SK-N-SH treated with all-trans-retinoic acid at 6 μM for 48 hours (cell line): ENCODE measurements at places on chromosomes 11 and 22.

GRCh38 chr11:108902027-108902469 is 237.2 kb downstream of the DDX10 start:
- ATAC-seq: no peak

GRCh38 chr11:92278791-92279433 is 54.3 kb downstream of the FAT3 start:
- no peak for ATAC-seq

- ATAC-seq: no peak
Observed at GRCh38 chr22:41722496-41722895, 23.2 kb downstream of the MEI1 start.

DNA sequence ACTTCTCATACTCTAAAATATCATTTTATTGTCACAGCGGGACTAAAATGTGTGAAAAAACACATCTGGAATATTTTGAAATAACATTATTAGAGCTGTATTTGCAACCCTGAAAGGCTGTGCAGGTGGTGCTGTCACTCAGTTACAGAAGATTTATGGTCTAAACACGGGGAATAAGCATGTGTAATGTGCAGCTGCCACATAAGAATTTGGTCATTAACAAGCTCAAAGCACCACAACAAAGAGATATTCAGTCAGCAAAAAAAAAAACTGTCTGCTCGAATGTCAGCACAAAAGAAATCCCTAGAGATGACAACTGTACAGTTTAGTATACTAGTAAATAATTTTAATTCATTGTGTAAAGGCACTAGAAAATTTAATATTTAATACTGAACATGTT is 31.3 kb downstream of the TMEM123 start:
- no peak for ATAC-seq

GRCh38 chr11:69775163-69775755 is at the start of gene FGF4:
TSS of gene FGF4 (minus strand) at chr11:69775341. CDS start at chr11:69775084, 257 bp downstream.
- no peak; the same call in 2 of the 3 replicates for ATAC-seq

DNA sequence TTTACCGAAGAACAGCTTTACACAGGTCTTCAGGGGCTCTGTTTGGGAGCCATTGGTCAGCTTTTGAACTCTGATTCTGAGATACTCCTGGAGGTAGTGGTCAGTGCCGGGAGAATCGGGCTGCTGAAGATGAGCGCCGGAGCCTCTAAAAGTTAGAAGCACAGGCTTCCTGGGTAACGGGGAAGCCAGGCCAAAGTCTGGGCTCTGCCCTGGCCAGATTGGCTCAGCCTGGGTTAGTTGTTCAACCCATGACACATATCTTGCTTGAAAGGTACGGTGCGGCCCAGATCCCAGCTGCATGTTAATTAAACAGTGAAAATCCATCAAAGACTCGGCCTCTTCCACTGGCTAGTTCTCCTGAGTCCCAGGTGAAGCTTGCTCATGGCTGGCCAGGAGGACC is 18.0 kb downstream of the PARVA start:
- no peak for ATAC-seq

DNA sequence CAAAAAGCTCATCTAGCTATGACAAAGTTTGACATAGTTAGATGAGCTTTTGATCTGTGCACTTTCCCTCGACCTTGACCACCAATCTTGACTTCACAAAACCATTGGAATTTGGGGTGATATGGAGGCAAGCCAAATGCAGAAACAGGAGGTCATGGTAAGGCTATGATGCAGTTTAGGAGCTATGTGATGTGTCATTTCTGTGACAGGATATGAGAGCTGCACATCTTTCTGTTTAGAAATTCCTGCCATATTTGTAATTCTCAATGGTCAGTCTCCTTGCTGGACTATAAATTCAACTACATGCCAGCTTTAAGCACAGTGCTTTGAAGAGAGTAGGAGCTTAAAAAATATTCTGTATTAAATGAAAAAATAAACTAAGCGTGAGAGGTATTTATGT is 12.9 kb downstream of the OR51B6 start:
- ATAC-seq: peak; percentile 54

DNA sequence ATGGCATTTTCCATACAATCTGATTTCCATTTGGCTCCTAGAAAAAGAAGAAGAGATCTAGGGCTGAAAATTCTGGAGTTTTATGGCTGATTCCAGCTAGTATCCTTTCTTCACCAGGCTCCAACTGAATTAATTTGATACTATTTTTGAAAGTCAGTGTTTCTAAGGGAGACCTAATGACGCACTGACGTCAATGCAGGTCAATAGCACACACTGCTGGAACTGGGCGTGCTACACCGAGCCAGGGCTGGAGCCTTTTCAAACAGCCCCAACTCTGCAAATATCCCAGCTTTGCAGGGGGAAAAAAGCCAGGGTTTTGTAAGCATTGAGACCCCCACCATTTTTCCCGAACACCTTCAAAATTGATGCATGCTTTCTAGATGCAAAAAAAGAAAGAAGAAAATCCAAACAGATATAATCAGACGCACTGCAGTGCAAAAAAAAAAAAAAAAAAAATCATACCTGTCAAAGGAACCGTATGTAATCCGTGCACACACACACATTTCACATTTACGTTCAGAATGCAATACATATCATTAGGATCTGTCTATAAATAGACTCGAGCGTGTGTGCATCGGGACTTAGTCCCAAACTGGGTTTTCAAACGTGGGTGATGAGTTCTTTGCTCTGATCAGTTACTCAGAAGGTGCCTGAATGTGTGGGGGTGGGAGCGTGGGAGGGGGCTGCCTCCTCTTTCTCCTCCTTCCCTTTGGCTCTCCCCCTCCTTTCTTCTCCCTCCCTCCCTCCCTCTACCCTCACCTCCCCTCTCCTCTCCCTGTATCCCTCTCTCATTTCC is 124.5 kb upstream of the HSD17B12 start:
- 0 out of 3 replicates have a peak, but pooled peaks have one; percentile 33 for ATAC-seq

DNA sequence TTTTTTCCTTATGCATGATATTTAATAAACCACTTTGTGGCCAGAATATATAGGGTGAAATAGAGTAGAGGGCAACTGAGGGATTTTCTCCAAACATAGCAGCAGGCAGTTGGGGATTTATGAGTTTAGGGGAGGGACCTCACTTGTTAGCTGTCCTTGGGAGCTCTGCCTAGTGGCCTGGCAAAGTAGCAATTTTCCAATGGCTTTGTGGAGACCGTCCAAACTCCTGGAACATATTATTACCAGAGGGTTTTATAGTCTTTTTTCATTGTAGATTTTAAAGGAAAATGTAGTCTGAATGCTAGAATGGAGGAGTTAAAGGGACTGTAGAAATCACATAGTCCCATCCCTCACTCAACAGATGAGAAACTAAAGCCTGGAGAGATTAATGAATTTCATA is 32.3 kb downstream of the AMOTL1 start:
- ATAC-seq: no peak

GRCh38 chr11:109112821-109113280 is 309.1 kb upstream of the C11orf87 start:
- peak; percentile 86 for ATAC-seq

DNA sequence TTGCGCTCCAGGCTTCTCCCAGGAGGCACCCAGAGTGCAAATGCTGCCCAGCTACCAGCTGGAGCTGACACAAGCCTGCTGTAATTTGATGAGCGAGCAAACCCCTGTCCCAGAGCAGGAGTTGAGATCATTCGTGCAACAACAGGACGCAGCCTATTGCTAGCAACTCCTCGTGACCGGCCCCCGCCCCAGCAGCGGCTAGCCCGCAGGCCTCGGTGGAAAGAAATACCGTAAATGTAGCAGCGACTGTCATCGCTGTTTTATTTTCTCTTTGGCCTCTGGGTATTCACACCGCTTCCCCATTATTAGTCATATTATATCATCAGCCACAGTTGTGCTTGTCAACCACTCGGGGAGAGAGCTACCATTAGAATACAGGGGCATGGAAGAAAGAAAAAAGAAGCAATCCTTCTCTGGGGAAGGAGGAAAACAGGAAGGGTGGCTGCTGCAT is 59.2 kb upstream of the ATXN10 start:
- no peak for ATAC-seq

- ATAC-seq: no peak
Observed at GRCh38 chr11:70861559-70861958, 390.8 kb downstream of the SHANK2 start.

DNA sequence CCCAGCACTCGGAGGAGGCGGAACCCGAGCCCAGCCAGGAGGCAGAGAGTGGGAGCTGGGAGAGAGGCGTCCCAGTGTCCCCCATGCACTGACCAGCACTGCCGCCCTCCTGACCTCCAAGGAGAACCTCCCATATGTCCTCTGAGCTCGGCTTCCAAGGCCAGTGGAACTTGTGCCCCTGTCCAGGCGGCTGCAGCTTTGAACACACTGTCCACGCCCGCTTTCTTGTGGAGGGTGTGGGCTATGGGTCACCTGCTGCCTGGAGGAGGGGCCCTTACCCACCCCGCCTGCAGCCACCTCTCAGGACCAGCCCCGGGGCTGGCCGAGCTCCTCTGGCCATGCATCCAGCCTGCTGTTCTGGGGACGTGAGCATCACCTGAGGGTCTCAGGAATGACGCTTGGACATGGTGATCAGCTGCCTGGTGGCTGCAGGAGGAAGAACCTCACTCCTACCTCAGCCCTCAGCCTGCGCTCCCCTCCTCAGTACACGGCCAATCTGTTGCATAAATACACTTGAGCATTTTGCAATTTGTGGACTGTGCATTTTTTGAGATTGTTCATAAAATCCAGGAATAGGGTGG is 22.2 kb upstream of the MUC5B start:
- ATAC-seq: no peak

DNA sequence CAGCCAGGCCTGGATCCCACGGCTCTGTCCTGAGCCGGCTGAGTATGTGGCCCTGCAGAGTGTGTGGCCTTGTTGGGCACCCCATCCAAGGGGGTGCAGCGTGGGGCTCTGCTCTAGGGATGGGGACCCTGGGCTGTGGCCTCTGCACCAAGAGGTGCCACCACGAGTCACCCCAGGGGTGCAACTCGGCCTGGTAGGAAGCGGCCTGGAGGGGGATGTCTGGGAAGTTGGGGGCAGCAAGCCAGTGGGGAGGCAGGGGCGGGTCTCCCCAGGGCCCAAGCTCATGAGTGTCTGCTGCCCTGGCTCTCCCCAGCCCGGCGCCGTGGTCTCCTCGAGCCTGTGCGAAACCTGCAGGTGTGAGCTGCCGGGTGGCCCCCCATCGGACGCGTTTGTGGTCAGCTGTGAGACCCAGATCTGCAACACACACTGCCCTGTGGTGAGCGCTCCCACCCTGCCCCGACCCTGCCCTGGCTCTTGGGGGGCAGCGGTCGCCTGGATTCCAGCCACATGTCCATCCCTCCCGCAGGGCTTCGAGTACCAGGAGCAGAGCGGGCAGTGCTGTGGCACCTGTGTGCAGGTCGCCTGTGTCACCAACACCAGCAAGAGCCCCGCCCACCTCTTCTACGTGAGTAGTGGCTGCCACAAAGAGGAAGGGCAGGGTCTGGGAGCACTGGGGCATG is 24.2 kb upstream of the MUC5B start:
- ATAC-seq: no peak

DNA sequence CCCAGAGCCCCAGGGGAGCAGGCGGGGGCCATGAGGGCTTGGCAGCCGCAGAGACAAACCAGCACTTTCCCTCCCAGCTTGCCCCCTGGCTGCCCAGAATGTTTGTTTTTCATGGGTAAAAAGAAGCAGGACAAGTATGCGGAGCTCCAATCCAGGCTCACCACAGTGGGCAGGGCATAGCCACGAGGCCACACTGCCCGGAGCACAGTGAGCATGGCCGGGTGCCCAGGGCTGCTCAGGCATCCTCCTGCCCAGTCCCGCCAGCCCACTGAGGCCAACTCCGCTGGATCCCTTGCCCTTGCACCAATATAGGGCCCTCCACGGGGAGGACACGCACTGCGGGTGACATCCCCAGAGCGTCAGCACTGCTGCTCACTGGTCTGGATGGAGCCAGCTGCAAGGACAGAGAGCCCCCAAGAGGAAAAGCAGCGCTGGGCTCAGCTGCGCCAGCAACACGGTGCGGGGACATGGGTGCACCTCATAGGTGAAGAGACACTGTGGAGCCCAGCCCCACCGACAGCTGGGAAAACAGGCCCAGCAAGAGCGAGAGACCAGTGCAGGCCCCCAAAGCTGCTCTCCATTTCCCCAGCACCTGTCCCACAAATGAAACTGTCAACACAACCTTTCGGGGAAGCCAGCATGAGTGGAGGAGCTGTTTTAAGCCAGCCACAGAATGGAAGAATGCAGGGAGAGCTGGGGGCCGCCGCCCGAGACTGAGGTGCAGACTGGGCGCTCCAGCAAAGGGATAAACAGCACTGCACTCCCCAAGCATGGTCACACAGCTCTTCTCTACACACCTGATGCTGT is 24.8 kb downstream of the ARVCF start:
- ATAC-seq: no peak

DNA sequence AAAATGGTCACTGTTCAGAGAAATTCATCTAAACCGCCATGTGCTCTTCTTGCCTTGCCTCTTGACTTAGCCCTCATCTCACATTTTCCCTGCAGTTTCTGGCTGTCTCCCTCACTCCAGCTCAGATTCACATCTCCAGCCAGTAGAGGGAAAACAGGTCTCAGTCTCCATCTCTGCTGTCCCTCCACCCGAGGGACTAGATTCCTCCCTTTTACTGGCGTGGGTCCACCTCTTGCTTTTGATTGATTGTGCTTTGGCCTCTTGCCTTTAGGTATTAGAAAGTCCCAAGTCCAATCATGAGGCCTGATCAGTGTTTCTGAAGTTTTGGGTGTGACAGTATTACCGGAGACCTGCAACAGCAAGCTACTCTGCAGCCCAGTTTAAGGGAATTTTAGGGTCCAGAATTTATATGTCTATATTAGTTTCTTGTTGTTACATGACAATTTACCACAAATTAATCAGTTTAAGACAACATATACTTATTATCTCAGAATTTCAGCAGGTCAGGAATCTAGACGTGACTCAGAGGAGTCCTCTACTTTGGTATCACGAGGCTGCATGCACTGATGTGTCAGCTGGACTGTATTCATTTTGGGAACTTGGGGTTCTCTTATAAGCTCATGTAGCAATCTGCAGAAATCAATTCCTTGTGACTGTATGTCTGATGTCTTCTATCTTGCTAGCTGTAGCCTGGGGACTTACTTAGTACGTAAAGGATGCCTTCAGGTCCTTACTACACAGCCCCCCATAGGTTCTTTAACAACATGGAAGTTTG is 805.2 kb upstream of the CCDC90B start:
- ATAC-seq: no peak

- no peak for ATAC-seq
Observed at GRCh38 chr22:21693999-21694341, 28.2 kb downstream of the PPIL2 start.

DNA sequence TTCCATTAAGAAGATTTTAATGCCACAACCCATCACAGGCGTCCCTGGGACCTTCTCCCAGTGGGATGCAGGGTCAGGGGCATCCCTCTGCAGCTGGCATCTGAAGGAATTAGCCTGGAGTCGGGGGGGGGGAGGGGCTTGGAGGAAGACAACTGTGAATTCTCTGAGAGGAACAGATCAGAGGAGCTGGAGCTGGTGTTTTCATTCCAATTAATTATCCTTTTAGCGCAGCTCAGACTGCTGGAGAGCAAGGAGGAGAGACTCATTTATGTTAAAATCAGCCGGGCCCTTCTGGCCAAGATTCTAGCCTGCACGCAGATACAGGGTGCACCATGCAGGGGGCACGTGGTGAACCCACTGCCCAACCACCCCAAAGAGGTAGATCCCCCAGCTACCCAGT is 116.2 kb downstream of the CHST1 start:
- ATAC-seq: no peak

GRCh38 chr22:42664976-42665831 is 16.0 kb upstream of the CYB5R3 start:
- ATAC-seq: no peak
